Posterior cingulate gyrus (tissue), 11 donors: ENCODE measurements at places on chromosomes 6 and 20.

- no peak for DNase-seq
Observed at GRCh38 chr20:15976047-15976736, 597.1 kb downstream of the KIF16B start.

- no peak for DNase-seq
Observed at GRCh38 chr20:35319192-35319870, 27.1 kb upstream of the FAM83C start.

- no peak for DNase-seq
Observed at GRCh38 chr20:9043364-9043763, 25.5 kb upstream of the PLCB4 start.

DNA sequence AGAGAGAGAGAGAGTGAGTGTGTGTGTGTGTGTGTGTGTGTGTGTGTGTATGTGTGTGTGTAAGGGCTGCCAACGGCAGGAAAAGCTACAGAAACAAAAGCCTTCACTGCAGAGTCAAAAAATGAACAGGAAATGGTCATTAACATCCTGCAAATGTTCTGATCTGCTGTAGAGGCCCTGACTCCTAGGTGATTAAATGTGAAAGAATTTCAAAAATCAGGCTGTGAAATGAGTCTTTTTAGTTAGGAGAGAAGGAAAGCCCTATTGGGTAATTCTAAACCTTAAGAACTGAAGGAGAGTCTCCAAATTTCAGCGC, 166.5 kb upstream of the MYLIP start:
- DNase-seq, result no peak

DNA sequence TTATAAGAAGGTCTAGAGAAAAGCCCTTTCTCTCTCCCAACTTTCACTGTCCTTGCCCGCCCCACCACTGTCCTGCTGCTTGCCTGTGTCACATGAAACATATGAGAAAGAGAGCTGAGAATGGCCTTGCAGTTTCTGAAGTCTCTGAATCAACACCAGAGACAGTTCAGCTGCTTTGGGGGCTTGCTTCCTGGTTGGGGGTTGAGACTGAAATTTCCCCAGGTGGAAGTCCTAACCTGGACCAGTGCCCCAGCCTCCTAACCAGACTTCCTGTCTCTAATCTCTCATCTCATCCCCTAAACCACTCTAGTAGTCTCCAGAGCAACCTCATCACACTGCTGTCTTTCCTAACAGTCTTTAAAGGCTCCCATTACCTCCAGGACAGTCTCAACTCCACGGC, 10.7 kb downstream of the TRAM2 start:
- no peak for DNase-seq

- no peak for DNase-seq
Observed at GRCh38 chr6:115582386-115582785, 478.3 kb downstream of the FRK start.

DNA sequence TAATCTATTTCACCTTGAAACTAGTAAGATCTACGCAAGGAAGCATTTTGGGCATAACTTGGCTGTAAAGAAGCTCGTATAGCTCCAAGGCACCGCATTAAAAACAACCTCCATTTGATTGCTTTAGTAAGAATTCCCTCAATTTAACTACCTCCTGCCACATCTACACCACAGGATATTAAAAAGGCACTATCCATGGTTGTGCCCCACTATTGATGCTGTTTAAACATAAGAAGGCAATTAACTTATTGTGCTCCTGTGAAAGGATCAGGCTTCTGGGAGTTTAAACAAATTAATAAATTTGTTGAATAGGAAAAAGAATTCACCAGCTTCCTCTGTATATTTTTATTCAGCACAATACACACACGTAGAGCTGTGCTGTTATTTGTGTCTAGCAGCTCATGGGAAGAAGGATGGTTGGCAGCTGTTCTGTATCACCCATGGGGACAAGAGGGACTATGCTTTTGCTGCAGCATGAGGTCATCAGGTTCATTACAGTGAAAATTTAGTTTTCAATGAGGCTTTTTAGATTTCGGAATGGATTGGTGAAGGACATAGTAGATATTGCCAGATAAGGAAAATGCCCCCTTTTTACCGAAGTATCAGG, 513.3 kb downstream of the HAO1 start:
- DNase-seq, result no peak

DNA sequence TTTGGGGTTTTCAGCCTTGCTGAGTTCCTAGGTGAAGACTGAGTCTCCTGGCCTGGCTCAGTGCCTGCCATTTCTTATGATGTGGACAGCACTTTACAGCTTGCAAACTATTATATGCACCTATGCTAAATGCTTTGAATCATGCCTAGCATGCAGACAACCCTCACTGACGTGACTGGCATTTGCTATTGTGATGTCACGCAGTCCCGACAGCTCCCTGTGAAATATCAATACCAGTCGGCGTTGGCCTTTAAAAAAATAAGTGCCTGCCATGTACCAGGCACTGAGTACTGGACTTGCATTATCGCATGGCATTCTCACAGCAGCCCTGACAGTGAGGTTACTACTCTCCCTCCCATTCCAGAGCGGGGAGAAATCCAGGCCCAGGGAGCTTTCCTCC, 35.5 kb downstream of the UQCC2 start:
- no peak for DNase-seq

DNA sequence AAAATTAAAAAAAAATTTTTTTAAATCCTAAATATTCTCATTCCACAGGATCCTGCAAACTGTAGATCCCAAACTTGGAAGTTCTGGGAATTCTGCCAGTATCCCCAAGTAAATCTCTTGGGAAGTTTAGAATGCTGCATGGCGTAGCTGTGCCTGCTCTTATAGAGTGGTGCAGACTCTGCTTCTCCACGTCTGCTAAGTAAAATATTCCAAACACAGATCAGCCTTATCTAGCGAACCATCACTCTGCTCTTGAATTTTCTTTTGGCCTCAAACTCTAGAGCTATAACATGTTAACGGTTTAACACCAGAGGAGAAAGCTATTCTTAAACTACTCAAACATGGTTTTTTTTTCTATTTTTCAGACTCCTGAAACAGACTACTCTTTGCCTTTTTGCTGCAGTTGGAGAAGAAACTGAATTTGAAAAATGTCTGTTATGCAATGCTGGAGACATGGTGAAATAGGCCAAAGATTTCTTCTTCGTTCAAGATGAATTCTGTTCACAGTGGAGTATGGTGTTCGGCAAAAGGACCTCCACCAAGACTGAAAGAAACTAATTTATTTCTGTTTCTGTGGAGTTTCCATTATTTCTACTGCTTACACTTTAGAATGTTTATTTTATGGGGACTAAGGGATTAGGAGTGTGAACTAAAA, 138.5 kb upstream of the AKAP12 start:
- no peak for DNase-seq
